ENCODE measurements at places on chromosomes 2 and 18.

DNA sequence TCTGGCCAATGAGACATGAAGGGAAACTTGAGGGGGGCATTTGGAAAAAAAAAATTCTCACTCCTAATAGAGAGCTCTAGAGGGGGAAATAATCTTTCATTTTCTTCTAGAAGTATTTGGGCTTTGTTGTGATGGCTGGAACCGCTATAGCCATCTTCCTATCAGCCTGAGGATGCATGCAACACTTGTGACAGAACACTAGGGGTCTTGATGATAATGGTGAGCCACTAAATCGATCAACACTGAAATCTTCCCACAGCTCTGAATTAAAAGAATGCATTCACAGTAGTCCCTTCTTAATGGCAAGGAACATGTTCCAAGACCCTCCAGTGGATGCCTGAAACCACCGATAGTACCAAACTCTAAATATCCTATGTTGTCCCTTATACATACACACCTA, 325.3 kb downstream of the LNPK start:
- DNase-seq = no peak

DNA sequence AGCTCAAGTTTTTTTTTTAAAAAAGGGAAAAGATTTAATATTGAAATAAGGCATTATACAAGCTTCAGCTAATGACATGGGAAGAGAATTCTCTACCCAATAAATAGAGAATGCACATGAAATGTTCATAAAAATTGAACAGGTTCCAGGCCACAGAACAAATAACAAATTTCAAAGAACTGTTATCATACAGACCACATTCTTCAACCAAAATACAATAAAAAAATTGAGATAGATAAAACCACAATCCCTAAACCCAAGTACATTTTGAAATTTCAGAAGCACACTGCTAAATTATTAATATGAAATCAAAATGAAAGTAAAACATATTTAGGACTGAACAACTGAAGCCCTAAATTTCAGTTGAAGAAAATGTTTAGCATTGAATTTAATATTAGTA, 89.6 kb downstream of the BCL2 start:
- DNase-seq = no peak

DNA sequence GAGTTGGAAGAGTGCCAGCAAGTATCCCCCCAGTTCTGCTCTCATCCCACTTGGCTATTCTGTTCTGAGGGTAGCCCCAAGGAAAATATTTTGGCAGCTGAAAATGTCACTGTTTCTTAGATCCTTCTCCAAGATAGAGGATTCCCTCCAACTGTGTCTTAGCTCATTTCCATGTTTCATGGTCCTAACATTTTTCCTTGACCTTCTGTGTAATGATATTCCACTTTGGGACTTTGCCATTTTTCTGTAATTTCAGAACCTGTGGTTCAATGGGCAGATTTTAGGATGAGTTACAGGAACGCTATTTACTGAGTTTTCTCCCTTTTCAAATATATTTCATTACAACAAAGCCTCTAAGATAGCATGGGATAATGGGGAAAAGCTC, 34.7 kb downstream of the NHEJ1 start:
- no peak for DNase-seq

DNA sequence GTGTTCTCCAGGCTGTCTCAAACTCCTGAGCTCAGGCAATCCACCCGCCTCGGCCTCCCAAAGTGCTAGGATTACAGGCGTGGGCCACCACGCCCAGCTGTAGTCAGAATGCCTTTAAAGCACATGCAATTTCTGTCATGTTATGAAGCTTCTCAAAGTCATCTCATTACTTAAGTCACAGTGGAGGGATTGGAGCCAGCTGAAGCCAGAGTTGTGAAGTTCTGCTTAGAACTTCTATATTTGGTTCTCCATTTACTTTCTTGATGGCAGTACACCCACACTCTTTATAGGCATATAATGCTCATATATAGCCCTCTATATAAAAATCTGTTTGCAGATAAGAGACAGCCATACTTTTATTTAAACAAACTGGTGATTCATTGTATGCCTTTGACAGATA, 68.8 kb upstream of the CWC22 start:
- no peak for DNase-seq
